ENCODE measurements at places on chromosomes 4 and X.

- DNase-seq = no peak
These were observed 163.9 kb upstream of the KIT start for GRCh38 chr4:54493862-54494261.

DNA sequence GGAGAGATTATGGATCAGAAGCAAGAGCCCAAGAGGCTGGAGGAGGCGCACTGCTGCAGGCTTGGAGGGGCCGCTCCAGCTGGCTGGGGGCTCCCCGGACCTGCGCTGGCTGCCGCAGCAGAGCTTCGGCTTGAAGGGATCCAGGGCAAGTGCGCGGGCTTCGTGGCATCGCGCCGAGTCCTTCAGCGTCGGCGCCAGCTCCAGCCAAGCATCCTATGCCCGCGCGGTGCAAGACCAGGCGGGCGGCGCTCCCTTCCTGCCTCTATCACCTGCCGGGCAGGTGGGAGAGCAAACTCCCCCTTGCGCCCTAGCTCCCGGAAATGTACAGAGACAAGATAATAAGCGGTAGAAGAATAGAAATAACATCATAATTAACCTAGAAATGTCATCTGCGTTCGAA is 10.5 kb upstream of the UCP1 start:
- no peak for DNase-seq

GRCh38 chrX:102345916-102346315 is 93.9 kb downstream of the NXF2B start:
- DNase-seq = peak; percentile 53

- DNase-seq = no peak
These were observed 89.4 kb upstream of the DKK2 start for GRCh38 chr4:107125496-107125895.

GRCh38 chr4:155552180-155552579 is 114.5 kb upstream of the GUCY1A1 start:
- no peak for DNase-seq

GRCh38 chr4:150960818-150961217 is 54.3 kb downstream of the LRBA start:
- peak; percentile 13 for DNase-seq

DNA sequence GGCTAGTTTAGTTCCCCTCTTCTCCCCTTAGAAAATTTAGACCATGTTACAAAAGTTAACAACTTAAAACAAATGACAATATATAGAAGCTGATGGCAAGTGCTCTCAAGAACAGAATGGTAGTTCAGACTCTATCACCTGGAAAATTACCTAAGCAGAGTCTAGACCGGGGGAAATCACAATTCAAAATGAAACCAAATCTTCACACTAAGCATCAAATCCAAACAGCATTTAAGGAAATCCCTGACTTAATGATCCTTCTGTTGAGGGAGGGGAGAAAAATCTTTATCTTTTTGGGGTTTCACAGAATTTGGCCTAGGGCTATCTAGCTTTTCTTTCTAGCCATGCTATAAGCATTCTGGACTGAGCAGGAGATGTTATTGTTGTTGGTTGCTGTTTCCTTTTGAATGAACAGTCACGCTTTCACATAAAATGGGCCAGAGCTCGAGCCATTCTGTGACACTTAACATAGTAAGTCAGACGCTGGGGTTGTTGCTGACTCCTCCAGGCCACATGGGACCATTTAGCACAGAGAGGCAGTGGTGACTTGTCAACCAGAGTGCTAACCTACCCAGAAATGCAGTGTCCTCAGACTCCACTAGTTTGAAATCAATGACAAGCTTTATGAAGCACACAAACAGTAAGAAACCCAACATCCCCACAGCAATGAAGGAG is 16.0 kb upstream of the LSM6 start:
- DNase-seq = no peak

DNA sequence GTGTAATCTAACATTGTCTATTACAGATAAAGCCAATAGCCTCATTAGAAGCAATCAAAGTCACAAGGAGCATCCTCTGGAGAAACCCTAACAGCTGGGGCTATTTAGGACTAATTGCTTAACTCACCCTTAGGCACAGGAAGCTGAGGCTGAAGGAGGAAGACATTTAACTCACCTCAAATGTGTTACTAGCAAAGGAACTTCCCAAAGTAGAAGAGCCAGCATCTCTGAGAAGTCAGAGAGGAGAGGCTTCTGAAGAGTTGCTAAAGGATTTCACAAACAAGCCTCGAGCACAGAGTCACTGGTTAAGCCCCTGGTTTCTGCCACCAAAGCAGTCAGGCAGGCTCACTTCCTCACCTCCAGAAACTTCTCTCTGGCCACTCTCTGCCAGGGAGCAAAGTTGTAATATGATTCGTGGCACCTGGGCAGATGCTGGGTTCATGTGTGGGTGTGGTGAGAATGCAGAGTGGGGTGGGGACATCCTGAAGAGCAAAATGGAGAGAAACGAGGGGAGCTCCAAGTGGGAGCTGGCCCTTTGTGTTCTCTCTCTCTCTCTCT is 201.3 kb downstream of the HS6ST2 start:
- no peak for DNase-seq

- DNase-seq = no peak
These were observed 276.0 kb downstream of the UNC5C start for GRCh38 chr4:95272797-95273196.

DNA sequence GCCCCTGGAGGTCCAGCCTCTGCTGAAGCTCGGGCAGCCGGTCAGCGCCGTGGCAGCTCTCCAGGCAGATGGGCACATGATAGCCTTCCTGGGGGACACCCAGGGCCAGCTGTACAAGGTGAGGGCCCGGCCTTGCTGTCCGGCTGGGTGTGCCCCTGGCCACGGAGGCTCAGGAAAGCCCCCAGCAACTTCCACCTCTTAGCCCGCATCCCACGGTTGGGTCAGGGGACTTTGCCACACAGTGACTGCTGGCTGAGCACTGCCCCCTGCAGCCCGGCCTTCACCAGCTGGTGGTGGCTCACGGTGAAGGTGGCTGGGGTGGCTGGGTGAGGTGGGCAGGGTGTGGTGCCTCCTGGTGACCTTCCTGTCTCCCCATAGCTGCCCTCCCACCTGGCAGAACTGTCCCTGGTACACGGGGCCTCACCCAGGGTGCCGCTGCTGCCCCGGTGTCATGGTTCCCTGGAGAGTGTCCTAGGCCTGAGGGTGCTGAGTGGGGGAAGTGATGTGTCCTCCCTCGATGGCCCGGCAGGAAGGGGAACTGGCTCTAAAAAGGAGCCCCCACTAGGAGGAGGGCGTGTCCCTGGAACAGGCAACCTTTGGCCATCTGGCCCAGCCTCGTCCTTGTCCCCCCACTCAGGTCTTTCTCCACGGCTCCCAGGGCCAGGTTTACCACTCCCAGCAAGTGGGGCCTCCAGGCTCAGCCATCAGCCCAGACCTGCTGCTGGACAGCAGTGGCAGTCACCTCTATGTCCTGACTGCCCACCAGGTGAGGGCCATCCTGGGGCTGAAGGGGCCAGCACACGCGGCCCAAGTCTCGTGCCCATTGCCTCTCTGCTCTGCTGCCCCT is 4.5 kb downstream of the PLXNB3 start:
- no peak for DNase-seq

DNA sequence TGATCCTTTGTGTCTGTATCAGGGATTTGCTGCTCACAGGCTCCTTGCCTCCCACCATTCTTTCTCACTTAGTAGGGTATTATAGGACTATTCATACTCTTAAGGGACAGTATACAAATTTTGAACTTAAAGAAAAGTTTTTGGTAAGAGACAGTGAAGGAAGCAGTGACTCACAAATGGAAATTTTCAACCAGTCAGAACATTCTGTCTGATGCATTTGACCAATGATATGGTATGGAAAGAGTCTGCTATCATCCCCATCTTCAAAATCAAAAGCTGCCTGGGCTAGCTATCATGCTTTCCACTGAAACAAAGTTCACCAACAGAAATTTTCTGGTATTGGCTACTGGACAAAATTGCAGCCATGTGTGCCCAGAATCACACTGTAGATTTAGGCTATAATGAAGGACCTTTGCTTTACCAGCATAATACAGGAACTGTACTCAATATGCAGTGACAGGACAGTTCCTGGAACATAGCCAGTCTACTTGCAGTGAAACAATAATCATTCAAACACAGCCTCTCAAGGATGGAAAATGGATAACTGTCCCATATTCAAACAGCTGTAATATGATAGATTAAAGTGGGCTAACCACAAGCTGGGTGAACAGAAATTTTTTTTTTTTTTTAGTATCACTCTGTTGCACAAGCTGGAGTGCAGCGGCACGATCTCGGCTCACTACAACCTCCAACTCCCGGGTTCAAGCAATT is 109.0 kb upstream of the ACSL4 start:
- no peak for DNase-seq

- no peak for DNase-seq
These were observed 894.0 kb upstream of the FRG1 start for GRCh38 chr4:189046642-189047041.

GRCh38 chrX:134908356-134908755 is 82.4 kb upstream of the SMIM10 start:
- no peak for DNase-seq

- DNase-seq = no peak
These were observed 45.0 kb upstream of the SH3RF1 start for GRCh38 chr4:169315530-169316343.

DNA sequence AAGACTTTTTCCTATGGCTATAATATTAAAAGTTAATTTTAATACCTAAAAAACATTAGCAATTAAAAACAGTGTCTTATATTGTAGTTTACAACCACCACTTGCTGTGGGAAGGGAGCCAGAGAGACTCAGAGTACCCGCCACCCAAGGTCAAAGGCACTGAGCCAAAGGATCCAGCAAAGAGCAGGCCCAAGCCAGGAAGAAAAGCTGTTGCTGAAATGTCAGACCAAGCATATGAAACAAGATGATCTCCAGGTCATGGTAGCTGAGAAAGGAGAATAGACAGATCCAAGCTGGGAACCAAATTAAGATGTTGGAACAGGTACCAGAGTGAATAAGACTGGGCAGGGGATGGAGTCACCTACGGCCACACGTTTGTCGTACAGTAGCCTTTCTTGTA is 18.8 kb upstream of the ATOH1 start:
- DNase-seq = no peak

DNA sequence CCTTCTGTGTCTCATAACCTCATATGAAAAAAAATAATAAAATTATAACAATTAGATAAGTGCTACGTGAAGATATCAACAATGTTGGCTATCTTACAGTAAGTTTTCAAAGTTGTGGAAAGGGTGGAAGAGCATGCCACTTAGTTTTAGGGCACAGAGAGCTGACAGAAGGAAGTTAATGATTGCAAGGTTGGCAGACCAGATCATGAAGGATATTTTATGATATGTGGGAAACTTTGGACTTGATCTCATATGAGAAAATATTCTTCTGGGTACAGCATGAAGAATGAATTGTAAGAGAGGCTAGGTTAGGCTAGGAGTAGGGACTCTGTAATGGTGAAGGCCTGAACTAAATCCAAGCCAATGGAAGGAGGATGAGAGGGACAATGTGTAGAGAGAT is 34.5 kb downstream of the MGAT4D start:
- DNase-seq = no peak

GRCh38 chrX:802846-803245 is 172.3 kb downstream of the SHOX start:
- DNase-seq = no peak

GRCh38 chr4:186161138-186161537 is 30.2 kb upstream of the CYP4V2 start:
- DNase-seq = no peak

DNA sequence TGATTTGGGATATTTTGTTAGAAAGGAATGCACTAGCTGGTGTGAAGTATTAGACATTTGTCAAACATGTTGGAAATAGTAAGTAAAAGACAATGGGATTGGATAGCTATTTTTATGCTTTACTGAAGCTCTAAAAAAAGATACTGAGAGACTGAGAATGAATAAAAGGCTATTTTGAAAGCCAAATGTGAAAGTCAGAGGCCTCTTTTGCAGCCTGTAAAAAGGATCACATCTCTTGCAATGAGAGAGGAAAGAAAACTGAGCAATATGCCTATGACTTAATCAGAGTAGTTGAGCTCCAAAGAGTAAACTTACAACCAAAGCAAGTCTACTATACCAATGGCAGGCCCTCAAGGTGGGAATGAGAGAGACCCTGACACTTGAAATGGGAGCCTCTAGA is 212.6 kb upstream of the LCORL start:
- DNase-seq = no peak

GRCh38 chrX:67587946-67588624 is 44.3 kb downstream of the AR start:
- DNase-seq = no peak

GRCh38 chrX:78643096-78643495 is 16.0 kb downstream of the RTL3 start:
- DNase-seq = no peak

- DNase-seq = no peak
These were observed 74.4 kb downstream of the HTRA3 start for GRCh38 chr4:8343967-8344331.

GRCh38 chr4:157895205-157895604 is 277.6 kb downstream of the GASK1B start:
- no peak for DNase-seq

GRCh38 chrX:7927259-7928167 is at the start of gene PNPLA4:
Gene PNPLA4, minus strand, starts transcription at chrX:7927413. Its CDS starts 1,294 bp downstream, at chrX:7926119.
- DNase-seq = peak; percentile 76

DNA sequence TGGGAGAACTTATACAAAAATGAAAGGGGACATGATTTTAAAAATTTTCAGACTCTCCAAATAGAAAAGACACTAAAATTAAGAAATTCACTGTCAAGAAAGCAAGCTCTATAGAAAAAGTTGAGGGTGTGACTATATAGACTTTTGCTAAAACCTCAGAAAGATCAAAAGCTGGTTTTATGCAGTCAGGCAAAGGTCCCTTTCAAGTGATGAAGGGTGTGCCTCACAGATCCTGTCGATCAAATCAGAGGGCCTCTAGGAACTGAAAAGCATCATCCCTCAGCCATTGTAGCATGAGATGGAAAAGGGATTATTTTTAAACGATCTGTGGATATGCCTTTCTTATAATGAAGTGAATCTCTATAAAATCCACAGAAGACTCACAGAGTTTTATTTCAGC is 116.5 kb downstream of the FAM13A start:
- DNase-seq = no peak

DNA sequence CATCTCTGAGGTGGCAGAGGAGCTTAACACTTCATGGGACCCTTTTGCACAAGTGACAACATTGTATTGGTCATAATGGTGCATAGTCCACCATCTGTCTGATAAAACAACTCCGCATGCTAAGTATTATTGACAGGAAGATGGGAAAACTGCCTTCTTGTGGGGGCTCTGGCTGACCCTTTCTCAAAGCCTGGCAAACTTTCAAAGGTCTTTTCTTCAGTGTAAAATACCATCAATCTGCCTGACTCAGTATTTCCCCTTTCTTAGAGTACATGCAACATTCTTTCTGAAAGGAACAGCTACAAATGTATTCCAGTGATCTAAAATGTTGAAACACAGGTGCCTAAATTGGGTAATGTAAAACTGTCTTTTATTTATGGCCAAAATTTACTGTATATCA is 89.1 kb downstream of the NAA11 start:
- DNase-seq = no peak

GRCh38 chrX:101383679-101384205 is 2.2 kb downstream of the BTK start:
- DNase-seq = no peak

DNA sequence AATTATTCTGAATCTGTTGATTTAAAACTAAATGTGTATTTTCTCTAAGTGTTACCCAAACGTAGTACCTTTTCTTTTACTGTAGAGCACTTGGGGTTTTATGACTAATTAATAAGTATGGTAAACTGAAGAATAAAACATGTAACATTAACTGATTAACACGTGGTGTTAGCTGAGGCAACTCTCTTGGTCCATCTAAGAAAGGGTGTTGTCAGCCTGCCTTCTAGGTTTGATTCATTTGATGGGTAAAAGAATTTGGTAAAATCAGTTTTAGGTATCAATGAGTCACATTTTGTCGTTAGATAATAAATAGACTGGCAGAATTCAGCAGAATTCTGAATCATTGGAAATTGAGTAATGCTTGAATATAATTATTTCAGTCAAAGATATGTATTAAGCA is 99.7 kb downstream of the AFF1 start:
- DNase-seq = no peak

Measured in activated CD4-positive, alpha-beta T cell treated with anti-CD3 and anti-CD28 coated beads, Interleukin-2, amount 50 U/mL, for 4 hours (primary cell).